ENCODE measurements at places on chromosomes 1 and 21.

DNA sequence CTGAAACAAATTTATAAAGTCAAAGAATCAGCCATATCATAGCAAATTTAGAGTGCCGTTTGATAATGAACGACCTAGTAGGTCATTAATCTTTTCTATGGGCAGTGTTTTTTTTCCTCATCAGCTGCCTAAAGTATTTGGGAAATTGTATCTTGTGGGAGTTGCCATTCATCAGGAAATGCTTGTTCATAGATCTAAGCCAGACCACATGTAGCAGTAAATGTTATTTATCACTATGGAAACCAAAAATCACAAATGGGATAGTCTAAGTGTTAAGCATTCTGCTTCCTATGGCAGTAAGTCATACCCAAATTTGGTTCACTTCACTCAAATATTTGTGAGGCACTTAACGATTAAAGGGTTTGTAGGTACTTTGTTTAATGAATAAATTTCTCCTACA lies 52.9 kb downstream of the LRRC8D start:
- no peak for DNase-seq

GRCh38 chr1:182643699-182644098 lies 39.5 kb upstream of the RGS16 start:
- DNase-seq, result no peak

GRCh38 chr1:204626381-204626780 lies 59.2 kb downstream of the LRRN2 start:
- DNase-seq, result no peak

GRCh38 chr1:182700351-182700709 lies 15.9 kb upstream of the RGS8 start:
- no peak for DNase-seq

DNA sequence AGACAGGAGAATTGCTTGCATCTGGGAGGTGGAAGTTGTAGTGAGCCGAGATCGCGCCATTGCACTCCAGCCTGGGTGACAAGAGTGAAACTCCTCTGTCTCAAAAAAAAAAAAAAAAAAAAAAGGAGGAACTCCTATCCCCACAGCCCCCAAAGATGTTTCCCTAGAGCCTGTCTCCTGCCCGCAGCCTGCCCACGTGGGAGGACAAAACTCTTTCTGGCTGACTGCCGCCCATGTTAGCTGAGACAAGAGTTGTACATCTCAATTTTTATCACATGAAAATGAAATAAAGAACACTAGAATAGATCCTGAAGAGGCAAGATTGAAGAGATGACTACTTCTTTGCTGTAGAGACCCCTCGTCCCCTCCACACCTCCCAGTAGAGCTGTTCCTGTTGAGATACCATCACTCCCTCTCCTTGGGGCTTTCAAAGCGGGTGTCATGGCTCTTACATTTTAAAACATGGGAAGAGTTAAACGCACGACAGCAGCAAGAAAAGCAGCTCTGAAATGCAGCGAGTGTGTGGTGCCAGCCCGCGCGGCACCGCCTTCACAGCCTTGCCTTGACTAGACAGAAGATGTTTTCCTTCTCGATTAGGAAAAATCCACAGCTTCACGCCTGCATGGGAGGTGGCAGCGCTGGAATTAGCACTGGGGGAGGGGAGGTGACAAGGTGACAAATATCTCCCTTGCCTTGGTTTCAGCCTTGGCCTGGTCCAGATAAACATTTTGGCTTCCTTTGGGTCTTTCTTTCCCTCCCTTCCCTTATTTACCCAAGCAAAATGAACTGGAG lies 253.4 kb upstream of the CSF3R start:
- no peak for DNase-seq

- DNase-seq, result no peak
Measured at GRCh38 chr1:212186427-212187207, 98.6 kb upstream of the PPP2R5A start.

GRCh38 chr1:169902751-169903150 lies 9.1 kb upstream of the SCYL3 start:
- DNase-seq, result no peak

GRCh38 chr1:114032271-114033215 lies 53.3 kb downstream of the OLFML3 start:
- DNase-seq, result no peak

DNA sequence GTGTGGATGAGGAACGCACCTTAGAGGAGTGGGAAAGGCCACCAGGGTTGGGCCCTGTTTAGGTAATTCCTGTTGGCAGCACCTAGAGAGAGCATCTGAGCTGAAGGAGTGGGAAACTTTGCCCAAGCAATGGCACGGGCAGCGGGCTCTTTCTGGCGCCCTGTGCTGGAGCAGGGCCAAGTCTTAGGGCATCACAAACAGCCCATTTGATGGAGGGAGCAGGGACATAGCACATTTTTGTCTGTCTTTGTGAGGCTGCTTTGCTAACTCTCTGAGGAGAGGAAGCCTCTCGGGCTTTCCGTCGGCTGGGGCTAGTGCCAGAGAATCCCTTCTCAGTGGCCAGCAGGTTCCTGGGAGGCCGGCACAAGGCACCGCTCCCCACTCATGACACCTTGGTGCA lies 22.5 kb upstream of the CNTN2 start:
- no peak for DNase-seq

DNA sequence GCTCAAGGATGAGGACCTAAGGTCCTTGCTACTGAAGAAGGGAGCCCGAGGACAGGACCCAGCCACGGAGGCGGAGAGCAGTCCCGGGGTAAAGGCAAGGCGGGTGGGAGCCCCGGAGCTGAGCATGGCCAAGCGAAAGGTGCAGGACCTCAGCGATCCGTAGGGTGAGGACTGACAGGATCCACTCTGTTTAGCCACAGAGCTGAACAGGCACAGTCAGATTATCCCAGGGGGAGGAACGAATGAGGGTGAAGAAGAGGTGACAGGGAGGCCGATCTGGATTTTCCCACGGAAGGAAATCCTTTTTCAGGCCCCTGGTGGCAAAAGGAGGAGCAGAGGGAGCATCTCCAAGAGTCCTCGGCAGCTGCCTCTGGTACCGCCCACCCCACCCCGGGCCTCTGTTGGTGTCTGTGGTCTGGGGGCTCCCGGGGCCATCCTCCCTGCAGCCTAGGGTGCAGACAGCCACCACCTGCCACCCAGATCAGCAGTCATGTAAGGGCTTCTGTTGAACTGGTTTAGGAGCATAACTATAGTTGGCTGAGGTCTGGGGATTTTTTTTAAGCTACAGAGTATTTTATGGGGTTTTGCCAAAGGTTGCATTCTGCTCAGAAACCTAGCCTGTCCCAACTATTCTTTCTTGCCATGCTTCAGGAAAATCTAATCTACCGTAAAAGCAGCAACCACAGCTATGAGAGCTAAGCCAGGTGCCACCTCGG lies 32.3 kb upstream of the LBR start:
- no peak for DNase-seq

DNA sequence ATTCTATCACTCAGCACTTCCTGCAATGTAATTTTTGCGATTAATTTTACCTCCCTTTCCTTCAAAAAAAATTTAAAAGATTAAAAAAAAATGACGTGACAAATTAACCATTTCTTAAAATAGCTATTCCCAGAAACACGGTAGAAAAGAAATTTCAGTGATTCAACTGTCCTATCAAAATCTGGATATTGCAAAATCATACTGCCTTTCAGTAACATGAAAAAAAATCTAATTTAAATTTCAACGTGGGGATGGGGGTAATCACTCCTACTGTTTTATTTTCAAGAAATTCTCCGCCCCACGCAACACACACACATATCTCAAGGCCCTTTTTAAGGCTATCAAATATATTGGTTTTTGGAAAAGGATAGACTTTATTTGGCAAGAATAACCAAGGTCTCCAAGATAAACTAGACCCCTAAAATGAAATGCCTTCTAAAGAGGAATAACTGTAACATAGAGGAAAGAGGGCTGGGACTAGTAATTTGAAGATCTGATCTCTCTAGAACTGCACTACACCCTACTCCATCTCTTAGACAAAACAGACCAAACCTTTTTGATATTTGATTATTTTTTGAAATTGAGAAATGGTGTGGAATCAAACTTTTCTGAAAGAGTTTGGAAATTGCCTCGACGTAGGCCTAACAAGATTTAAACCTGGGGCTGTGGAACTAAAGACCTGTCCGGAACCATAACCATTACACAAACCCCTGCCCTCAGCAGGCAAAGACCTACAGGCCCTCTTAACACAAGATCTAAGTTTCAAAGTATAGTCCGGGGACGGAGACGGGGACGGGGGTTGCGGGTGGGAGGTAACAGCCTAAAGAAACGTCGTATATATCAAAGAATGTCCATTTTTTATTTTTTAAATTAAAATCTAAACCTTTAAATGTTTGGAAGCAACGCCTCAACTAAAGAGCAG lies 941 bp downstream of the ARNT start:
- DNase-seq, result no peak

GRCh38 chr1:229022595-229023333 lies 248.1 kb upstream of the RAB4A start:
- DNase-seq, result peak; percentile 77

DNA sequence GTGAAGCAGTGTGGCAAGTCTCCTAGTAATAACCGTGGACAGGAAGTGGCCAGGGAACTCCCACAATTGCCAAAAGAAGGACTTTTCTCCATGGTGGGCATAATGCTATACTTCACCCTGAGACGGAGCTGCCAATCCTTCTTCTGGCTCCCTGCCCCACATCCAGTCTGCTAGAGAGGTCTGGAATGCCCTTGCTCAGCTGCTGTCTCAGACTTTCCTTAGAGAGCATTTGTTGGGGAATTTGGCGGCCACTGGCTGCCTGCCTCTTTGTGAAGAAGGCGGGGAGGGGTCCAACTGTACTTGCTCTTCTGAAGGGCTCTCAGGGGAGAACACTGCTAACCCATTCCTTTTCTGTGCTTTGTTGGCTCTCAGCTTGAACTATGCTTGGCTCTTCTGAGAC lies 123.7 kb upstream of the EDN2 start:
- no peak for DNase-seq

DNA sequence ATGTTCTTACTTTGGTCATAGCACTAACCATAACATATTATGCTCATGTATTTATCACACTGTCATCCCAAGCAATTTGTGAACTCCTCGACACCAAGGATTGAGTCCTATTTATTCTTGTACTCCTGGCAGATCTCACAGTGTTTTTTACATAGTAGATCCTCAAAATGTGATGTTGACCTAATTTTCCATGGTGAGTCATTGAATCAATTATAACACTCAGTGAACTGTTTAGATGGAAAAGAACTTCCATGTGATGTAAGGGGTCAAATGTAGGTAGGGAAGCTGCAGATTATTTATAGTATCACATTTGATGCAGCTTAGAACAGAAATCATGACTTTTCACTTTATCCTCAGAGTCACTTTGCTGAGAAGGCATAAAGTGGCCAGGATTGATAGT lies 281.9 kb upstream of the ADAMTS5 start:
- DNase-seq, result no peak

DNA sequence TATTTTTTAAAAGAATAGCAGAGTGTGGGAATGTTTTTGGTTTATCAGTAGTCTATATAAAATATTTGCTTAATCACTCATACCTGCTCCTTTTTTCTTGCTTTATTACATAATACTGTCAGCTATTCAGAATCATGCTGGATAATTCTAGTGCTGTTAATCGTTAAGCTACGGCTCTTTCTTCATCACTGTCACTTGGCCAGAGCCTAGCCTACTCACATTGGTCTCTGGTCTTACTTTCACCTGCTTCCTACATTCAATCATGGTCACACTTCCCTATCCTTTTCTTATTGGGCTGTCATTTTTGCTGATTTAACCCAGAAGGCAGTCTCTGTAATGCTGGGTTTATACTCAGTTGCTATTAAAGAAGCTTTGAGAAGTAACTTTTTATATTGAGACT lies 2.5 kb downstream of the KLHL20 start:
- no peak for DNase-seq

DNA sequence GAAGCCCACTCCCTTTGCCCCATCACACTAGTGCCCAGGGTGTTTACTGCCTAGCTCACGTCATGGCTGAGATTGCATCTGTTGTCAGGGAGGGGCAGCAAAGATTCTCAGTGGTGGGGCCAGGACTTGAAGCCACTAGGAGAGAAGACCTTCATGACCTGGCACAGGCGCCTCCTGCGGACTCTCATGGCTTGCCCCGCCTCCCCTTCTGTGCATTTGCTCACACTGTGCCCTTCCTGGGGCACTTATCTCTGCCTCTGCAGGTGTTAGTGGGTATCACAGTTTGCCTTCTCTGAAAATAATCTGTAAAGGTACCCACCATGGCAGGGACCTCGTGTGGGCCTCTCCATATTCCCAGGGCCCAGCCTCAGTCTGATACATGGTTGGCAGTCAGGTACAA lies 20.1 kb downstream of the PTPRU start:
- DNase-seq, result no peak

- no peak for DNase-seq
Measured at GRCh38 chr1:16903458-16903796, 7.6 kb downstream of the RNU1-2 start.

- DNase-seq, result no peak
Measured at GRCh38 chr1:67680486-67680885, 4.5 kb upstream of the GADD45A start.

DNA sequence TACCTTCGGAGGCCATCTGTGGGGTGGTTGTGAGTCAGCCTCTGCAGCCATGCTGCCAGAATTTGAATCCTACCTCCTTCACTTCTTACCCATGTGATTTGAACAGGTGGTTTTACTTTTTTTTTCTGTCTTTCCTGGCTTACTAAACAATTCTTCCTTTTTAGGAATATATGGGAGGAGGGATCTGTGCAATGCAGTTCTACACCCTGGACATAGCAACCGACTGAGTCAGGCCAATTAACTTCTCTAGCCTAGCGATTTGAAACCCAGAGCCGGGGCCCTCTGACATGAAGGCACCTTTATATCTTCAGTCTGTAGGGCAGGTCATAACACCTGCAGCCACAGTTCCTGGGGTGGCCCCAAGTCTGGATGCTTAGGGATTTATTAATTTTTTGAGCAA lies 83.6 kb downstream of the ST6GALNAC3 start:
- DNase-seq, result no peak

GRCh38 chr1:151715726-151716404 lies 738 bp downstream of the CELF3 start:
- no peak for DNase-seq

DNA sequence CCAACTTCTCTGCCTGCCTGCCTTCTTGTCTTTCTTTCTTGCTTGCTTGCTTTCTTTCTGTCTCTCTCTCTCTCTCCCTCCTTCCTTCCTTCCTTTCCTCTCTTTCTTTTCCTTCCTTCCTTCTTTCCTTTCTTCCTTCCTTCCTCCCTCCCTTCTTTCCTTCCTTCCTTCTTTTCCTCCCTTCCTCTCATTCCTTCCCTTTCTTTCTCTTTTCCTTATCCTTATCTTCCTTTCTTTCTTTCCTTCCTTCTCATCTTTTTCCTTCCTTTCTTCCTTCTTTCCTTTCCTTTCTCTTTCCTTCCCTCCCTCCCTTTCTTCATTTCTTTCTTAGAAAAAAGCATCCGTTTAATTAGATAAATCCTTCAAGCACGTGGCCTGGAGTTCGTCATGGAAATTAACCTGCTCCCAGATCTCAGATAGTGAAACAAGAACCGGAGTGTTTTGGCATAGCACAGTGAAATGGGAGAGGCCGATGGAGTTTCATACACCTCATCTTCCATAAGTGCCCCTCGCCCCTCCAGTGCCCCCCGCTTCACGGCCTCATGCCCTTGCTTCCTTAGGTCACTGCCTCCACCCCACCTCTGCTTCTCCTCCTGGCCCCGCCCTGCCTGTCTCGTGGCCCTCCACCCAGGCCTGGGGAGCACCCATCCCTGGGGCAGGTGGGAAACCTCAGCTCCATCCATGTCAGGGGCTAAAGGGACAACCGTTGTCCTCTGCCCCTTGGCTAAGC lies 11.3 kb downstream of the CASZ1 start:
- no peak for DNase-seq

All from anterior cingulate cortex (tissue), 58 donors.